Activated naive CD4-positive, alpha-beta T cell treated with anti-CD3 and anti-CD28 coated beads, Interleukin-2, amount 50 U/mL, for 72 hours (primary cell): ENCODE measurements at places on chromosomes 1 and 21.

DNA sequence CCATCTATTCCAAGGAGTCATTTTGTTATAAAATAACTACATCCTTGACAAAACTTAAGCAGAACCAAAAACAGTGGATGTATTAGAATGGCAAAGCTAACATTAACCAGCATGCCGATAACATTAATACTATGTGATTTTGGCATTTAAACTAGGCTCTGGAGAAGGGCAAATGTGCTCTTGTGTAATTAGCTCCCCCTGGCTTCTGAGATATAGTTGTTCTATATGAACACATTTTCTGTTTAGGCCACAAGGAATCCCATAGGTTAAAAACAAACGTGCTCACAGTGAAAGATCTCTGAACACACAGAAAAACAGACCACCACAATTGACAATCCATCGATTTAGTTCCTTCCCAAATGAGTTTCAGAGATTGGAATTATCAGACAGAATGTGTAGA, 57.4 kb upstream of the TARS2 start:
- no peak for DNase-seq

DNA sequence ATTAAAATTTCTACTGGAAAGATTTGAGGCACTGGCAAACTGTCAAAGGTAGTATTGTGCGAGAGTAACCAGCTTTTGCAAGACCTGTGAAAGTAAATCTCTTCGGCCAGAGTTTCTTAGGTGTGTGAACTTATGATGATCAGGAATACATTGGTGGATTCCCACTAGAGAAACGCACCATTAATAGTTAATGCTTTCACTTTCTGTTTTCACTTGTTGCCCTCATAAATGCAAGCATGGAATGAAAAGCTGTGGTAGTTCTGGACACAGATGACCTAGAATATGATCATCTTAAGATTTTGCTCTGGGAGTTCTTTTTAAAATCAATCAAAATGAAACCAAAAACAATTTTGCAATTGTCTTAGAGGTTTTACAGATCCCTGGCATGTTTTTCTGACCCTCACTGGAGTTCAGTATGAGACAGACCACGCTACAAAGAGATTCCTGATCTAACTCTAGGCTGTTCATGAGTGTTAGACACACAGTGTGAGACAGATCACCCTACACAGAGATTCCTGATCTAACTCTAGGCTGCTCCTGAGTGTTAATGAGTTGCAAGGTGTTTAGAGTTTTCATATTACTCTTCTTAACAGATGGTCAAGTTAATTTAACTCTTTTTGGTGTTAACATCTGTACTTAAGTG, 98.8 kb downstream of the SDCCAG8 start:
- DNase-seq = no peak

- DNase-seq = no peak
Measured at GRCh38 chr21:43994646-43995045, 17.5 kb upstream of the TRAPPC10 start.

DNA sequence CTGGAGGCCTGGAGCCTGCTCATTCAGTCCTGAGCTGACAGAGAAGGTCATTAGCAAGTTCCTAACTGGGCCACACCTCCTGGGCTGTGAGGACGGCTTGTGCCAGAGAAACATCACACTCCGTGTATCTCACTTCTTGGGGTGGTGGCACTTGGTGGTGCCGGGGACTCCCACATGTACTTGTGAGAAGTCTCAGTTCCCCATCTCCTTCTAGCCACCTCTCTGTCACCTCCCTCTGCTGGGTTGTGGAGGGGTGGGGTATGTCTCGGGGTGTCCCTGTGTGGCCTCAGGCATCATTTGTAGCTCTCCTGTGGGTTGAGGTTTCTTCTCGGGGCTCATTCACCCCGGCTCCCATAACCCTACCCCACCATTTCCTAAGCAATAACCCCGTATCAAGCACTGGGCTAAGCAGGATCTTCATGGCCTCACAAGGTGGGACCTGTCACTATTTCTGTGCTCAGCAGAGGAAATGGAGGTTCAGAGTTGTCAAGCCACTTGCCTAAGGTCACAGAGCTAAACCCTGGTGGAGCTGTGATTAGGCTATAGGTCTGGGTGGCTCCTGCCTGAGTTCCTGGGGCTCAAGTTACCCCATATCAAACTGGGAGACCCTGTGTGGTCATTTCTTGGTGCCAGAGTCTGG, 62.5 kb downstream of the UBIAD1 start:
- no peak for DNase-seq

- DNase-seq = peak; percentile 6
Measured at GRCh38 chr1:15288173-15288926, 41.3 kb downstream of the FHAD1 start.

GRCh38 chr1:18385239-18385790, 95.4 kb upstream of the KLHDC7A start:
- DNase-seq = no peak

DNA sequence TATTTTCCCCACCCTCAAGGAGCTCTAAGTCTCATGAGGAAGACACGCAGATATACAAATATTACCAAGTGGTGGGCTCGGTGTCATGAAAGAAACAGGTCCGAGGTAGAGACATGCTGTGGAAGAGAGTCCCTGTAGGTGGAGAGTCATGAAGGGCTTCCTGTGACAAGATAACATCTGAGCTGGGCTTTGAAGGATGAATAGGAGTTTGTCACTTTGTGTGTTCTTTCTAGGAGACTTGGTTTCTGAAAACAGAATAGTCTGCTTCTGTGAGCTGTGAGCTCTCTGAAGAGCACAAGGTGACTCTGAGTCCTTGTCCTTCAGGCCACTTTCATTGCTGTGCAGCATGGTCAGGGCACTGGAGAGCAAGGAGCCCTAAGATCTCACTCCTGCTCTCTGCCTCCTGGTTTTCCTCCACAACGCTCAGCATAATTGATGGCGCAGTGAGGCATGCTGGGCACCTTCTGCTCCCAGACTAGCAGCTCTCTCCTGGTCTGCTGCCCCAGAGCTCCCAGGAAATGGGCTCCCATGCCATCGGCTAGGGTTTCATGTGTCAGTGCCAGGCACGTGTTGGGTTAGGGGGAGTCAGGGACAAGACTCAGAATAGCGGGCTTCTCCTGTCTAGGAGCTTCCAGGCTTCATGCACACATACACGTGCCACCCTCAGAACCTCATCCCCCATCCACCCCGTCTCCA, 209.9 kb upstream of the CSF3R start:
- DNase-seq = no peak

DNA sequence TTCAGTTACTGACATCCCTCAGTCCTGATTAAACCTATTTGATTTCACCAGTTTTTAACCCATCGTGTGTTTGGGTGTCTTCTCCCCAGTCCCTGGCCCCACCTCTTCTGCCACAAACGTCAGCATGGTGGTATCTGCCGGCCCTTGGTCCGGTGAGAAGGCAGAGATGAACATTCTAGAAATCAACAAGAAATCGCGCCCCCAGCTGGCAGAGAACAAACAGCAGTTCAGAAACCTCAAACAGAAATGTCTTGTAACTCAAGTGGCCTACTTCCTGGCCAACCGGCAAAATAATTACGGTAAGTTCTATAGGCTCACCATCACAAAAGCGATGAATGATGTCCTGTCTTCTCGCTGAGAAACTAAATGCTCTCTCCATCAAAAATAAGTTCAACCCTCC, 28.7 kb downstream of the NBPF3 start:
- no peak for DNase-seq

GRCh38 chr1:209425959-209426358, 157.6 kb upstream of the CAMK1G start:
- DNase-seq = no peak

DNA sequence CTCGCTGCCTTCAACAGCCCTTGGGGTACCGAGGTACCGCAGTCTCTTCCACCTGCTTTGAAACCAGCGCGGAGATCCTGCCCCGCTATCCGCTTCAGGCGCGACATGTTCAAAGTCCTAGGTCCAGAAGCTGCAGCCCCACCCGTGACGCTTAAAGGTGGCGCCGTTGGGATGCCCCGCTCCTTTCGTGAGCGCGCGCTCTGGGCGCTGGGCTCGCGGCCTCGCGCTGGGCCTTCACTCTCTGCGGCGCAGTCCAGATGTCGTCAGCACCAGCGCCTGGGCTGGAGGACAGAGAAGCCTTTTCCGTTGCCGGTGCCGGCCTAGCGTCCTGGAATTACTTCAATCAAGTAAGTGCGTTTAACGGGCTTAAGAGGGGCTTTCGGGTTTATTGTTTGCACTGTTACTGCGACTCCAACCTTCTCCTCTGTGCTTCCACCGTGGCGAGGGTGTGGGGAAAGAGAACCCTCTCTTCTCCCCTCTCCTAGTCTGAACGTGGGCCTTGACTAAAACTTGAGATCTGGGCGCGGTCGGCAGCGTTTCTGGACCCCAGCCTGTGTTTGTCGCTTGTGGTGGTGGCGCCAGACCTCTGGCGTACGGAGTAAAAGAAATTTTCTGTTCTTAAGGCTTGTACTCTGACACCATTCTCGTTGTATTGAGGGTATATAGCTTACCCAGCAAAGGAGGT, at the start of gene LRRC40:
LRRC40 (minus strand) TSS at position 146 of the 685 bp plus-strand sequence; CDS start at position 107, 39 bp downstream.
- DNase-seq = peak; percentile 95

- no peak for DNase-seq
Measured at GRCh38 chr1:53450225-53450624, 9.0 kb upstream of the DMRTB1 start.

DNA sequence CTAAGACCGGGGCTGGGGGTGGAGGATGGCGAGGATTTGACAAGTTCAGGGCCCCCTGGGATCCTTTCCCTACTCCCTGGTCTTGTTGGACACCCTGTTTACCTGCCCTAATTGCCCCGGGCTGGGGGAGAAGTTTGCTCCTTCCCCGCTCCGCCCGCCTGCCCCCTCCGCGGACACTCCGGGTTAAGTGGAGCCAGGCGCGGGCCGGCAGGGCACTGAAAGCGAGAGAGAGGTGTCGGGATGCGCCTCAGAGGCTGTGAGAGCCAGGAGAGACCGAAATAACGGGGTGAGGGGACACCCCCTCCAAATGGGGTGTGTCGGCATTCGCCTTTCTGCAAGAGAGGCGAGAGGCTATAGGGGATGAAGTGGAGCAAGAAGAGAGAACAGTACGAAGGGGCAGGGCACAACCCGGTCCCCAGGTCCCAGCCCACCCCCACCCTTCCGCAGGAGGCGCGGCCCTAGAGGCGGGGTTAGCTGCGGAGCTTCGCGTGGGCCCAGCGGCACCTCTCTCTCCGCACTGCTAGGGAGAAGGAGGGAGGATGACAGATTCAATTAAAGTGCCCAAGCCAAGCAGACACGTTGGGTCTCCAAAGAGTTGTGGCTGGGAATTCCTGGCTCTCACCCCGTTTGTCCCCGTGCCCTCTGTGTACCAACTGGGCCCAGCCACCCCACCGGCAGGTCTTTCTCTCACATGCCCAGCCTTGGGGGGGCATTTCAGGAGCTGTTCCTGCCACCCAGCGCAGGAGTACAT, 3.8 kb downstream of the EFNA3 start:
- DNase-seq = no peak

- DNase-seq = no peak
Measured at GRCh38 chr21:45138199-45139002, 64.0 kb downstream of the ADARB1 start.

DNA sequence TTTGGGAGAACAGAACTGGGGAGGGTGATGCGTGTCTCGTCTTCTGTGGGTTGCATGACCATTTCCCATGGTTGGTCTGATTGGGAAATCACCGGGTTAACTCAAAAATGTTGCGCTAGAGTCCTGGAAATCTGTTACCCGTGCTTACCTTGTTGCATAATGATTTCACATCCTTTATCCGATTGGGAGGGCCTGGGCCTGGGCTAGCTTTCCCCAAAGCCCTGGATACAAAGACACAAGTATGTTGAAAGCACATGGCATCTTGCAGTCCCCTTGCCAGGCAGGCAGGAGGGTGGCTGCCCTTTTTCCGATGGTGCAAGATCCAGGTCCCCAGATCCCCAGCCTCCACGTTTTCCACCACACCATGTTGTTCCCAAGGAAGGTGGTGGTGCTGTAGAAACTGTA, 582 bp downstream of the TRPM2 start:
- no peak for DNase-seq

GRCh38 chr1:239353536-239353935, 32.8 kb upstream of the CHRM3 start:
- DNase-seq = no peak

DNA sequence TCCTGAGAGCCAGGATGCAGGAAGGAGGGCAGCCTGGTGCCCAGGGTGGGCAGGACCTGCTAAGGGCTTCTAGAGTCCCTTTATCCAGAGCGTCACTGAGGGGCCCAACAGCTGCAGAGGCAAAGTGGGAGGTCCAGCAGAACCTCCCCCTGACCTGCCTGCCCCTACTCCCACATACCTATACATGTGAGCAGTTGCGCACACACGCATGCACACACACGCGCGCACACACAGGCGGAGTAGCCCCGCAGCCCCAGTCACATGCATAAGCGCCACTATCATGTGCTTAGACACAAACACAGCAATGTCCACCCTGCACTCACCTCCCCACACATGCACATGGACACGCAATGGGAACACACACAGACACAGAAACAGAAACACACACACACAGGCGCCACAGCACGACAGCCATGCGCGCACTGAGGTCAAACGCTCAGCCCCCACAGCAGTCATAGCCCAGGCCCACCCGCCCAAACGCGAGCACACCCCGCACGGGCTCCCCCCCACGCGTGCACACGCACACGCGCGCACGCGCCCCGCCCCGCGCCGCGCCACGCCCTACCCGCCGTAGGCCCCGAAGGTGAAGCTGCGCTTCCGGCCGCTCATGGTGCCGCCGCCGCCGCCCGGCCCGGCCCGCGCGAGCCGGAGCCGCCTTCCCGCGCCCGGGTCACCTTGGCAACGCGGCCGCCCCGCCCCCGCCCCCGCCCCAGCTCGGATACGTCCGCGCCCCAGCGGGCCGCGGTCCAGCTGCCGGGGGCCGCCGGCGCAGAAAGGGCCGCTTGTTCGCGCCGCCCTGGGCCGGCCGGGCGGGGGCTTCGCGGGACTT, 17.7 kb downstream of the RAP1GAP start:
- no peak for DNase-seq

GRCh38 chr1:203547147-203547546, 53.2 kb downstream of the OPTC start:
- no peak for DNase-seq

GRCh38 chr1:104309673-104310072, 560.0 kb downstream of the AMY1C start:
- no peak for DNase-seq

DNA sequence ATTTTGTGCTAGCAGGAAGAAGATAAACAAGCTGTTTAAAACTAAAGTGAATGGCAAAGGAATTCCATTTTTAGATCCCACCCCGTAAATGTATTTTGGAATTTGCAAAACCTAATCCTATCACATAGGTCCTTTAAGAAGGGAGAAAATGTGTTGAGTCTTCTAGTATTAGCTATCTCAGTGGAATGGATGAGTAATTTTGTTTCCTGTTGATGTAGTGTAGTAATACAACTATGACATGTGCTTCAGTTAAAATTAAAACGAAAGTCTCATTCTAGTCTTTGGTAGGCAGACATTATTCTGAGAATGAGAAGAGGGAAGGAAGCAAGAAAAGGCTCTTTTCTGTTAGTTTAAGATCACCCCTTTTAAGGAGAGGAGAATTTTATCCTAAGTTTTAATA, 265.9 kb upstream of the C1orf105 start:
- no peak for DNase-seq
